ENCODE measurements at places on chromosomes 7 and 10.

GRCh38 chr7:157005456-157006204 lies 4.8 kb downstream of the MNX1 start:
- no peak for DNase-seq

DNA sequence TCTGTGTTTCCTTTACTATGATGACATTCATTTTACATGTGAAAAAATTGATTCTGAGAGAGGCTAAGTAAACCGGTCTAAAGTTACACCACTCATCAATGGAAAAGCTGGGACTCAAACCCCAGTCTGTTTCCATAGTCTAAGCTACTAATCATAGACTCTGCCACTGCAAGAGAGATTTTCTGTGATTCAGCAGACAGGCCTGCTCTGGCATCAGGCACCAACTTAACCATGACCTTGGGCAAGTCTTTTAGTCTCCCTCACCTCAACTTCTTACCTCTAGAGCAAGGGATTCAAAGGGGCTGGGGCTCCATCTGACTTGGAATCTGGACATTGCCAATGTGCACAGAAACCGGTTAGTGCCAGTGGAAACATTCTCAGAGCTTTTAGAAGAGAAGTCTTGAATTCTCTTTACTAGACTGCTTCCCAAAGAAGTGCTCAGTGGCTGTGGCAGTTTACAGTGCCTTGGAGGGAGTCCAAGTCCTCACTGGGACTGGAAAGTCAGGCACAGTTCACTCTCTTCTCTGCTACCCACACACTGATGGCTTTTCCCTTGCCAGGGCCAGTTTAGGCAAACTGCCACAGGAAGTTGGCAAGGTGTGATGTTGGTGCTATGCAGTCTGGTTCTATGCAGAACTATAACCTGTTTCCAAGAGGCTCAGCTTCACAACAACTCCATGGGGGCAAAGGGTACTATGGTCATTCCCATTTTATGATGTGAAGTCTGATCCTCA lies 4.5 kb upstream of the BLNK start:
- no peak for DNase-seq

DNA sequence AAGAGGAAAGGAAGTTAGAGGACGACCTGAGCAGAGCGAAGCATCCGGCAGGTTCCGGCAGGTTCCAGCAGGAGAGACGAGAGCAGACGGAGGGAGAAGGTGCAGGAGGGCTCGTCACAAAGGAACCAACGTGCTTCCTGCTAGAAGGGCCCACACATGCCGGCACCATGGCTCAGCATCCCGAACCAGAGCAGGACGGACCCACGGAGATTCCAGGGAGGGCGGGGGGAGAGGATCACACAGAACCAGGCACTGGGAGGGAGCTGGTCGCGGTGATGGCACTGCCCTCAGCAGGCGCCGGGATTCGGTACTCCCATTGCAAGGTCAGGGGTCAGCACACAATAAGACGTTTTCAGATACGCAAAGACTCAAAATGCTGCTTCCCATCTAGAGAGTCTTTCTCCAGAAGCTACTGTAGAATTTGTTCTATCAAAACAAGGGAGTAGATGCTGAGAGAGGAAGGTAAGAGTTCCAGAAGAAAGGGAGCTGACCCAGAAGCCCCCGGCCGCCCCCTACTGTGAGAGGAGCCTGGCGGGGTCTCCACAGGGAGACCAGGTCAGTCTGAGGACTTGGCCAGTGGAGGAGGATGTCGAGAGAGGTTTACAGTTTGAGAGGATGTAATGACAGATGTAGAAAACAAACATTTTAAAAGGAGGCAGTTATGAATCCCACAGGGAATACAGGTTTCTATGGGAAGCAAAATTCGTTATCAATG lies 23.6 kb upstream of the PWWP2B start:
- DNase-seq = no peak

- DNase-seq = no peak
These were observed 43.7 kb downstream of the CTTNBP2 start for GRCh38 chr7:117829450-117830117.

GRCh38 chr7:82926477-82926876 lies 236.2 kb downstream of the PCLO start:
- no peak for DNase-seq
